ENCODE measurements at places on chromosomes 1 and 21.

- no peak for DNase-seq
Measured at GRCh38 chr1:187010571-187011309, 182.0 kb downstream of the PLA2G4A start.

DNA sequence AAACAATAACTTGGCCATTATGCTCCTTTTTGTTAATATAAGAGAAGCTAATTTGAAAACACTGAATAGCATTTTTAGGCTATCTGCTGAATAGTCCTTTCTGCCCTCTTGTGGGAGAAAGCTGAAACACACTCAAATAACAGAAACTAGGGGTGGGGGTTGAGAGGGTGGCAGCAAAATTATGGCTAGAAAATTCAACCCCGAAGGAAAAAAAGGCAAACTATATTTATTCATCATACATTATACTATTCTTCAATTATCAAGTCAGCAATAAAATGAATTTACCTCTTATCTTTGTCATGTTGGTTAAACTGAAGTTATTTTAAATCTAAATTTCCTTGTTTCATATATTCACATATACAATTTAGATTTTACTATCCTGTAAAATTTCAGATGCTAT, 255.9 kb downstream of the FAF1 start:
- peak; percentile 51 for DNase-seq

GRCh38 chr1:84711121-84711520, 20.9 kb upstream of the SSX2IP start:
- DNase-seq: no peak

- no peak for DNase-seq
Measured at GRCh38 chr1:145795257-145795881, 28.5 kb downstream of the RNF115 start.

DNA sequence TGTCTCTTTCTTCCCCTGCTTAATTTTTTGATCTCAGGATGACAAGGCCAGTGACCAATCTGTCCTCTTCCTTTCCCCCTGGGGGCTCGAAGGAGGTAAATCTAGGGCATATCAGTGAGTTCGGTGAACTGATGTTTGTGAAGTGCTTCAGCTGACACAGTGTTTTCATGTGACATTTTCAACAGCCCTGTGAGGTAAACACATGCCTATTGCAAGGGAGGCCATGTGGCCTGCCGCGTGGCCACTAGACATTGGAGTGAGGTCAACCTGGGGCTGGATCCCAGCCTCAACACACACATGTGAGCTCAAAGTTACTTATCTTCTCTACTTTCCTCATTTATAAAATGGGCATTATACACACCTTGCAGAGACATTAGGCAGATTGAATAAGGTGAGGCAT, 126.3 kb downstream of the PLPP3 start:
- DNase-seq: no peak

GRCh38 chr21:33800753-33801423, 114.7 kb downstream of the ATP5PO start:
- no peak for DNase-seq

DNA sequence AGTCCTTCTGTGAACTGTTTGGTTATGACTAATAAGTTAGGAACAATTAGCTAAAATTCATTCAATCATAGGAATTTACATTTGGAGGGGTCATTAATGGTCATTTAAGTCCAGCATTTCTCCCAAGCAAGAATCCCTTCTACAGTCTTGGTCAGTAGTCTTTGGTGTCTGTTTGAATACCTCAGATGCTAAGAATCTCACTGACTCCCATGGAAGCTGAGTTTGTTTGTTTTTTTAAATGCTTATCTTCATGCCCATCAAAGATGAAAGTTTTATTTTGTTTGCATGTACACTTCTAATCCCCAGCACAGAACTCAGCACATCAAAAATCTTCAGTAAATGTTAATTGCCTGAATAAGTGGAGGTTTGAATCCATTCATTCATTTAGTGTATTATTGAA, 41.3 kb upstream of the SLC44A3 start:
- no peak for DNase-seq

GRCh38 chr1:15063346-15063745, 90.2 kb upstream of the TMEM51 start:
- DNase-seq: no peak

GRCh38 chr1:193368302-193368701, 181.9 kb upstream of the B3GALT2 start:
- DNase-seq: peak; percentile 12

GRCh38 chr1:161158316-161159010, 837 bp upstream of the USP21 start:
- DNase-seq: no peak

DNA sequence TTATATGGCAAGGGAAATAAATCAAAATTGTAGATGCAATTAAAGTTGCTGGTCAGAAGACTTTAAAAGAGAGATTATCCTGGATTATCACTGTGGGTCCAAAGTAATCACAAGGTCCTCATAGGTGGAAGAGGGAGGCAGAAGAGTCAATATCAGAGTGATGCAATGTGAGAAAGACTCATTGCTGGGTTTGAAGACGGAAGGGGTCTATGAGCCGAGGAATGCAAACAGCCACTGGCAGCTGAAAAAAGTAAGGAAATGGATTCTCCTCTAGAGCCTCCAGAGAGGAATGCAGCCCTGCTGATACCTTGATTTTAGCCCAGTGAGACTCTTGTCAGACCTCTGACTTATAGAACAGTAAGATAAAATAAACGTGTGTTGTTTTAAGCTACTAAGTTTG, 59.8 kb upstream of the MUTYH start:
- DNase-seq: no peak

GRCh38 chr1:204190212-204191211, 5.8 kb downstream of the KISS1 start:
- peak; percentile 64 for DNase-seq

DNA sequence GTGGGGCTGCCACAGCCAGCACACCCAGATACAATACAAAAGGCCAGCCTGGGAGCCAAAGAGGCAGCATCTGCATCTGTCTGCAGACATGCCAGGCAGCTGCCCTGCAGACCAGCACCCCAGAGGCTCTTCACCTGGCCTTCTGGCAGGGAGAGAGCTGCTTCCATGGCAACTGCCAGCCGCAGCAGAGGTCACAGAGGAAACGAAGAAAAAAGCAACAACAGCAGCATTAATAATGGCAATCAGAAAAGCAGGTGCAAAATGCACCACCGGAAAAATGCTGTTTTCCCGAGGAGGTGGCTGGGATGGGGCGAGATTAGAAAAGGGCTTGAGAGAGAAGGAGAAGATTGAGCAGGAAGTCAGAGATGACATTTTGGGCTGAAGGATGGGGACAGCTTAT, 309.5 kb downstream of the PCP4 start:
- DNase-seq: no peak

DNA sequence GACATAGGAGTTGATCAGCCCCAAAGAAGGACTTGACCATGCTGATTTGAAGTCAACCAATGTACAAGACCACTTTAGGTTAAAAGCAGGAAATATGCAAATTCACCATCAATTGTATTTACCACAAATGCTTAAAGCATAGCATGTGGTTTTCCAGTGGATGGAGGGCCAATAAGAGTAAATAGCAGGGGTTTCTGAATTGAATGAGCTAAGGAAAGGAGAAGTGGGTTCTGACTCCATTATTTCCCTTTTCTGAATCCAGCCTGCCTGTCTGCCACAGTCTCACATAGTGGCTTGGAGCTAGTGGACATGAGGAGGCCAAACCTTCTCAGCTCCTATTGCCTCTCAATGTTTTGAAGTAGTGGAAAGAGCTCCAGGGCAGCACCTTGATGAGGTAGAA, 7.2 kb upstream of the TNFSF18 start:
- no peak for DNase-seq

GRCh38 chr1:37672136-37672870, 20.0 kb upstream of the CDCA8 start:
- no peak for DNase-seq

GRCh38 chr1:230861970-230862595, 6.2 kb downstream of the C1orf198 start:
- DNase-seq: no peak

- no peak for DNase-seq
Measured at GRCh38 chr21:45504021-45504515, 38.2 kb downstream of the SLC19A1 start.

DNA sequence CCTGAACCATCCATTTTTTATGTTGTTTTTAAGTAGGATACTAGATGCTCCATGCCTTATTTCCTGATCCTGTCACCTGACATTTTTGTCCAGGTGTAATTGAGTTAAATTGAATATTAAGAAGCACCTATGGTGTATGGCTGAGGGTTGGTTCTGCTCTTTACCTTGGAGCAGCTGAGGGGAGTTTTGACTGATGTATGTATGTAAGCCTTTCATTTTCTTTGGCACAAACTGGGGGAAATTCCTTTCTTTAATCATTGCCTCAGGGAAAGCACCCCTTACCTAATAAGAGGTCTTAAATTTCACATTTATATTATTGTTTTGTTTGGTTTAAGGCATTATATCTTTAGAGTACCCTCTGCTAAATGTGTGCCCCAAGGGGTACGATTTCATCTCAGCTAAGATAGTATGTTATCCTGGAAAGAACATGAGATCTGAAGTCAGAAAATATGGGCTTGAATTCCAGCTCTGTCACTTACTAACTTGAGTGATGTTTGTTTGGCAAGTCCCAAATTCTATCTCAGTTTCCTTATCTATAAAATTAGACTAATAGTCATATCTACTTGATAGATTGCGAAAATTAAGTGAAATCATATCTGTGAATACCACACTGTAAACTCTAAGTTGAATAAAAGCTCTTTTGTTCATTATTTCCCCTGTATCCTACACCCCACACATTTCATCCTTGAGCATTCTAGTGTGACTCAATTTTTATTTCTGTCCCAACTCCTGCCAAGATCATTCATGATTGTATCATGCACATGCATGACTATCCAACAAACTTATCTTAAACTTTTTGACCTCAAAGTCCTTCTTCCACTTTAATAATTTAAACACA, 57.7 kb upstream of the NUF2 start:
- no peak for DNase-seq

DNA sequence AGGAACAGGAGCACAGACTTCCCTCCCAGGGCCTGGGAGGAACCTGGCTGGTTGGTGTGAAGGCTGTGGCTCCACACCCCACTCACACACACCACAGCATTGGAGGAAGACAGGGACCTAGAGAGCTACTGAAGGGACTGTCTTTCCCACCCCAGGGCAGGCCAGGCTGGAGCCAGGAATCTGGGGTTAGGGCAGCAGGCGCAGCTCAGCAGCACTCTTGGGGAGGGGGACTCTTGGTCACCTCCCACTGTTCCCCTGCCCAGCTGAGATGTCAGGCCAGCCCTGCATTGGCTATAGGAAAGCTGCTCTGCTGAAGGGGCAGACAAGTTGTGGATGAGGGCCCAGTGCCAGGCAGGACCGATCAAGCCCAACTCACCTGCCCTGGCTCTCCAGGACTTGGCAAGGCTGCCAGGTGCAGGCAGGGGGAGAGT, 1.6 kb upstream of the PLEKHA6 start:
- no peak for DNase-seq

DNA sequence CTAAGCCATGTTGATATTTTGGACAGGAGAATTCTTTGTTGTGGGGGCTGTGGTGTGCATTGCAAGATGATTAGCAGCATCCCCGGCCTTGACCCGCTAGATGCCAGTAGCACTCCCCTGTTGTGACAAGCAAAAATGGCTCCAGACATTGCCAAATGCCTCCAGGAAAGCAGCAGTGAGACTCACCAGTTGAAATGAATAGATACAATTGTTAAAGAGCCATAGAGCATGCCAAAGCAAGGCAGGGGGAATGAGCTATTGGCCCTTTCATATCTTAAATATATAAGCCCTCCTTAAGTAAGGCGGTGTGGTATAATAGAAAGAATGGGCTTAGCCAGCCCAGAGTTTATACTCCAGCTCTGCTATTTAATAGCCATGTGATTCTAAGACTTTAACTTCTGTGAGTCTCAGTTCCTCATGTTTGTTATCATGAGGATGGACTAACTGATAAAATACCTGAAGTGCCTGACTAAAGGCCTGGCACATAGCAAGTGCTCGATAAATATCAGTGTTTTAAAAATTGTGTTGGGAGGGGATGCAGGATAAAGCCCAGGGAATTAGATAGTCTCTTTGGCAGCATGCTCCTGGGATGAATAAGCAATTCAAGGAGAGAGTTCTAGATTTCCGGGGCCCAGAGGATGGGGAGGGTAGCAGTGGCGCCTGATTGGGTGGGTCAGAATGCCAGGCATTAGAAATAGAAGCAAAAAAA, 21.1 kb upstream of the RGS4 start:
- no peak for DNase-seq

GRCh38 chr21:35538386-35538785, 489.3 kb upstream of the RUNX1 start:
- DNase-seq: no peak

DNA sequence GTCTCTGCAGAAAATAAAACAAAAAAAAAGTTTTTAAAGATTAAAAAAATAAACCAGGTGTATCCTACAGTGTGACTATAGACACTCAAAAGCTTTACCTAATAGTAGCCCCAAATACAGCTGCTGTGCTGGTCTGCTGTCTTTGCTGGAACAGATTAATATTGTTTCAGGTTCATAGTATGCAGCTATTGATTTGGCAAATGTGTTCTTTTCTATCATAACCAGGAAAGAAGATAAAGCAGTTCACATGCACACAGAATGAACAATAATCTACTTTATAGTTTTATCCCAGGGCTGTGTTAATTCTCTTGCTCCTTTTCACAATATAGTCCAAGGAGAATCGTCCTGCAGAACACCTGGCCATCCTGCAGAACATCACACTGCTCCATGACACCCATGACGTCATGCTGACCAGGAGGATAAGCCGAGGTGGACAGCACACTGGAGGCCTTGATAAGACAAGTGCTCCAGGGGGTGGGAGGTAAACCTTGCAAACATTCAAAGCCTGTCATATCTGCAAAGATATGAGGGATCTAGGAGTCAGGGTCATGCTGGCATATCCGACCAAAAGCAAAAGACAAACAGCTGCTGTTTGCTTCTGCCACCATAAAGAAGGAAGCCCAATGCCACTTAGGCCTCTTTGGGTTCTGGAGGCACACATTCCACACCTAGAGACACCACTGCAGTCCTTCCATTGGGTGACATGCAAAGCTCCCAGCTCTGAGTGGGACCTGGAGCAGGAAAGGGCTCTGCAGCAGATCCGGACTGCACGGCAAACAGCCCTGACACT, 86.1 kb upstream of the SLC2A1 start:
- no peak for DNase-seq

DNA sequence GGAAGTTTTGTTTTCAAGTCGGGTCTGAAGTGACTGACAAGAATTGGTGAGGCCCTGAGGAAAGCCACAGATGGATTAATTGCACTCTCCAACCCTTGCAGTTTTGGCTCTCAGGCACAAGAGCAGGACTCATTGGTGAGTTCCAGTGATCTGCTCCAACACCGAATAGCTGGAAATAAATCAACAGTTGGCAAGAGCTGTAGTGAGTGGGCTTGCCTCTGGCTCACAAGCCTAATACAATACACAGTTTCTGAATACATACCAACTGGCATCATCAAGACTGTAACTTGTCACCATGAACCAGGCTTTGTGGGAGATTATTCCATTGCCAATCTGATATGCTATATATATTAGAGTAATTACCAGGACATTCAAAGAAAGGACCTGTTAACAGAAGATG, 131.6 kb downstream of the GRIK1 start:
- no peak for DNase-seq

- DNase-seq: no peak
Measured at GRCh38 chr1:116820369-116820768, 66.1 kb downstream of the CD2 start.

- DNase-seq: peak; percentile 77
Measured at GRCh38 chr21:42081138-42081537, 10.0 kb downstream of the UMODL1 start.
